HuH-7.5 (cell line): ENCODE measurements at places on chromosomes 3 and 15.

DNA sequence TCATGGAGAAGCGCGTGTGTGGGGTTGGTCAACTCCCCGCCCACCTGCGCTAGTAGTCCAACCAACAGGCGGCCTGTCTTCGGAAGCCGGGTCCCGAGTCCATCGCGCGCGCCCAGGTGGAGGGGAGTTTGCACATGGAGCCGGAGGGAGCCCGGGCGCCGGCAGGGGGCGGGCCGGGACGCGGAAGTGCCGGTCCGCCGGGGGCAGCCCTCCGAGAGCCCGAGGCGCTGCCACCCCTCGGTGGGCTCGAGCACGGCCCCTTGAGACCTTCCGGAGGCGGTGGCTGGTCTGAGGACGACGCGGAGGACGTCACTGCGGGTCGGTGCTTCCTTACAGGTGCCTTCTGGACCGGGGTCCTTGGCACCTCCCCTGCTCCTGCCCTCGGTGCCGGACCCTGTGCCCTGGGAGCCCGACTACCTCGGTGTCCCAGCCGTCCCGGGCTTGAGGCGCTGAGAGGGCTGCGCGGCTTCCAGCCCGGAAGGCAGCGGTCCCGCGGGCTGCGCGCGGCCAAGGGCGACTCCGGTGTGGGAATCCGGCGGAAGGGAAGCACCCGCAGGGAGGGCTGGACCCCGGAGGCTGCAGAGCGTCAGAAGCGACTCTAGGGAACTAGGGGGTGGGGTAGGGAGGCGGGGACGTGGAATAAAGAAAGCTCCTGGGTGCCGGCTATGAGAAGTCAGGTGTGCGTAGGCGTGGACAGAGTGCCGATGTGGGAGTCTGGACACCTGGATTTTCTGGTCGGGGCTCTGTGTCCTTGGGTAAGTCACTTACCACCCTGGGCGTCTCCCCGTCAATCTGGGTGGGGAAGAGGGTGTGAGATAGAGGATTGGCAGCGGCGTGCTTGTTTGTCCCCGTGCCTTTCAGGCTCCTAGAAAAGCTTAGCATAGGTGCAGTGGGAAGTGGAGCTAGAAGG, 212.3 kb downstream of the FGF12 start:
- peak; percentile 17 for DNase-seq

- no peak for DNase-seq
Measured at GRCh38 chr15:29448320-29448719, 178.7 kb upstream of the NSMCE3 start.

DNA sequence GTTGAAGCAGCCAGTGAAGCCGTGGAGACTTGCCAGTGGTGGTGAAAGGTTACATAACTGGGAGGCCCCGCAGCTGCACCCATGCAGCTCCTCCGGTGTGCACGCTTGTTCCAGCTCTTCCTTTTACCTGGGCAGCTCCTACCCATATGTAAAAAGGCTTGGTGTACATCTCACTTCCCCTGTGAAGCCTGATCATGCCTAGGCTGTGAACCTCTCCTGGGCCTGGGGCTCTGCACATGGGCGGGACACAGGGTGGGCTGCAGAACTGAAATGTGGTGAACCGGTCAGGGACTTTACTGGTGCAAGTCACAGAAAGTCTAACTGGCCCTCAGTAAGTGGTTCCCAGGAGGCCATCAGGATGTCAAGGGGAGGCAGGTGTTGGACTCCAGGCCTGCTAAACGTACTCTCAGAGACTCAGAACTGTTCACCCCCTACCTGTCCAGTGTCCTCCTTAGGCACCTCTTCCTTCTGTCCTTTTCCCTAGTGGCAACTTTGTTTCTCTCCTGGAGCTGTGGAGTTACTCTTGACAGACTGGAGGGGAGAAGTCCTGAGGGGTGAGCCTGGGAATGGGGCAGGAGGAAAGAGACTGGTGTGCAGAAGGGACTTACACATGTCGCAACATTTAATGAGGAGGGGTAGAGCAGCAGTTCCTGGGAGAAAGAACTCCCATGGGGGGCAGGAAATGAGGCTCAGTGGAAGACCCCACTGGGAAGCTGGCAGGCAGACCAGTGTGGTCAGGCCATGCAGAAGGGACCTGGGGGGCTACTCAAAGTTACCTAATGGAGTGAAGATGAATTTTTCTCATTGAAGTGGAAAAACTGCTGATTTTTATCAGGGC, 148.1 kb downstream of the EEFSEC start:
- no peak for DNase-seq

DNA sequence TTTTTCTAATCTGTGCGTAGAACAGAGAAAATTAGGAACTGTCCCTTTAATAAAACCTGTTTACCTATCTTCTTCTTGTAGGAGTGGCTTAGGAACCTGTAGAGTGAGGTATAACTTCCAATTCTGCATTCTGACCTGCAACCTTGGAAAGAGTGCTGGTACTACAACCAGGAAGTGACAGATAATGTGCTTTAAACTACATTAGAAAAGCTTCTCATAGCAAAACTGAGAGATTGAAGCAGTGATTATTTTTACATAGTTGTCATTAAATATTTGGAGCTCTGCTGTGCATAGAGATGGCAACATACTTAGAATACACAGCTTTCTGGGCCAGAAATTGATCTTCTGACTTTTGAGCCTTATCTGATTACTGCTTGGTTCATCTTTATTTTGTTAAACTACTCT, 50.4 kb upstream of the ZDHHC23 start:
- no peak for DNase-seq

GRCh38 chr3:141387516-141387915, 19.2 kb downstream of the ZBTB38 start:
- no peak for DNase-seq

DNA sequence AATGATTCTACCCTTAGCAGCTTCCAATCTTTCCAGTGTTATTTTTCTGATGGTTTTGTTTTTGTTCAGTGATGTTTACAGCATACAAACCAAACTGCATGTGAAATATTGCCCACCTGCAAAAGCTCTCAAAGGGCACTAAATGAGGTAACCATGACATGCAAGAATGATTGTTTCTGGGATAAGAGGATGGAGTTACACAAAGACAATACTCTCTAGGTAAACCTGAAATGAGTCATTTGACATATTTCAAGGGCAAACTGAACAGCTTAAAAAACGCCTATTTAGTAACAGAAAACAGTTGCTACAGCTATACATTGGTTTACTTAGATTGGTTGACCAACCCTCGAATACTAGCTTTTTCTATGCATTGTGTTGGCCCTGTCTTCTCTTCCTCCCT, 481.7 kb downstream of the ZPLD1 start:
- DNase-seq = no peak

GRCh38 chr3:179775416-179776122, 122.7 kb downstream of the USP13 start:
- no peak for DNase-seq
